GM10248 (cell line): ENCODE measurements at places on chromosomes 6 and 20.

- no peak for DNase-seq
Observed at GRCh38 chr20:48828734-48829460, 1.1 kb upstream of the PREX1 start.

DNA sequence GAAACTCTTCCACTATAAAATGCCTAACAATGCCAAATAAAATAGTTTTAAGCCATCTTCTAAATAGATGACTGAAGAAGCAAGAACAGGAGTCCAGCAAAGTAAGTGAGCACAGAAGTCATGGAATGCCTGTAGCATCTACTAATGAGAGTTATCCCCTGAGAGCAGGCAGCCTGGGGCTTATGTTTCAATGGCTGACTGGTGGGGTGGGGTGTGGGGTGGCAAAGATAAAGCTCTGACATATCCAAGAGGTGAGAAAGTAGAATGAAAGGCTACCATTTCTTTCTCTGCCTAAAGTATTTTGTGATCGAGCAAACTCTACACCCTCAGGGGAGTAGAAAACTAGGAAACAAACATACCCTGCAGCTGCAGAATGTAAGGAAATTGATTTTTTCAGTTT lies 348.8 kb downstream of the TFAP2B start:
- DNase-seq: no peak

DNA sequence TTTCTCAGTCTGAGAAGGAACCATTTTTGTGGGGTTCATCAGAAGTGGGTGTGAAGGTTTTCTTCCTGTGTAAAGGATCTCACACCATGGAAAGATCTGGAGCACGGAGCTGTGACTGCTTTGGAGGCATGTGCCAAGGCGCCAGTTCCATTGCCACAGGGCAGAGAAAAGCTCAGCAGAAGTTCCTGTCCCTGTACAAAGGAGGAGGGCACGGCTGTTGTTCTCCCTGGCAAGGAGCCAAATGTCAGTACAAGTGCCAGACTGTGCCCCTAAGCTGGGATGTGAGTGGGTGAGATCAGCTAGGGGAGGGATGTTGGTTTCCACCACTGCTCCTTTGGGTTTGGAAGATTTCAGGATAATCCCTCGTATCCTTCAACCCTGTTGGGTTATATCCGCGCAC lies 117.3 kb downstream of the CRYBG1 start:
- DNase-seq: no peak

DNA sequence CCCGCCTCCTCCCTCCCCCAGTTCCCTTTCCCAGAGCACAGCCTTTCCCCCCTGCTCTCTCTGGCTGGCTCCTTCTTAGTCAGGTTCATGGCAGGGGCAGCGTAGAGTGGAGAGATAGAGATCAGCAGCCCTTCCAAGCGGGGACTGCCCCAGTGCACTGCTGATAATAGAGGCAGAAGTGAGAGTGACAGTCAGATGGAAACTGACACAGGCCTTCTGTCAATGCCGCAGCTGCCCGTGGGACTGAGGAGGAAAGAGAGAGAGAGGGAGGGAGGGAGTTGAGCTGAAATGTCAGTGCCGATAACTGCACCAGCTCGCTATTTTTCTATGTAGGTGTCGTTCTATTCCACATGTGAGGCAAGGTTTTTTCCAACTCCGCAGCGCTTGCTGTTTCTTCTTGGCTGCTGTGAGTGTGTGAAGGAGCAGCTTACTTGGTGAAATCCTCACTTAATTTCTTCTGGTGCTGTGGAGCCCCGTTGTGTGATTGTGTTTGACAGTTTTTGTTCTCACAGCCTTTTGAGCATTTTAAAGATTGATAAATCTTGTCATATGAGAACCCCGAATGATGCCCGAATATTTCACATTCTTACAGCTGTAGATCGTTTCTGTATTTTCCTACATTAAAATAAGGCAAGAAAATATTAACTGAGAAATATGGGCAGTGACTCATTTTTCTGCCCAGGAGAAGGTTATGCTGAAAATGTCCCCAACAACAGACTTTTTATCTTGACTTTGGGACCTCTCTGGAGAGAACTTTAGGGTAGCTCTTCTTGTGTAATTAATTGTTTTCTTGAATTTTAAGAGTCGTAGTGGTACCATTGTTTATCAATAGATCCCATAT lies 386.4 kb upstream of the MMS22L start:
- DNase-seq: peak; percentile 73

- peak; percentile 67 for DNase-seq
Observed at GRCh38 chr20:51220293-51220706, 197.4 kb upstream of the KCNG1 start.

- DNase-seq: no peak
Observed at GRCh38 chr6:137815692-137816091, 51.4 kb upstream of the TNFAIP3 start.

- no peak for DNase-seq
Observed at GRCh38 chr6:159953091-159953601, 15.7 kb upstream of the IGF2R start.

GRCh38 chr6:33927616-33928015 lies 123.8 kb upstream of the MLN start:
- DNase-seq: no peak

DNA sequence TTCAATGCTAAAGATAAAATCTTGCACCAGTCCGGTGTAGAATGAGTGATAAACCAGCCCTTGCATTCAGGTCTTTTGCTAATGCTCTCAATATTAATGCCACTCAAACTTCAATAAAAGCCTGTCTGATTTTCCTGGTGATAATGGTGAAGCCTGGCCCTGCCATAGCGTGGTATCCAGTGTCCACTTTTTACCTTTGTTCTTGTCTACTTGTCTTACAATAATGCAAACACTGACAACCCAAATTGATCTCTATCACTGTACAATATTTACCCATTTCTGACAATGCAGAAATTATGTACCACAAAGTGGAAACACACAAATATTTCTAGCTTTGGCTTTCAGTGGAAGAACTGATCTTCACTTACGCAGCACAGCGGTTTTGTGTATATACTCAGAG lies 189.1 kb downstream of the ZDHHC14 start:
- no peak for DNase-seq

DNA sequence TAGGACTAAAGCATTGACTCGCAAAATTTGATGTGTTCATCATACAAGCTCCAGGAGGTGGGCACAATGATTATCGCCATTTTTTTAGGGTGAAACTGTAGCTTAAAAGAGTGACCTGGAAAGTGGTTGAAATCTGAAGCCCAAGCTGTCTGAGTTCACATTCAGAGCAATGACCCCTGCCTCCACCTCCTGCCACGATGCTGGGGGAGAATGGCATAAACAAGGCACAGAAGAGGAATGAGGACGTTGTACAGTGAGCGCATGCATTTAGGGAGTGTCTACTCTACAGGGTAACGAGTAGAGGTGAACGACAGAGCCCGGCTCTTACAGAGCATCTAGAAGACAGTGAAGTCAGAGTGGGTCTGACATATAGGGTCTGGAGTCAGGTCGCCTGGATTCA lies 37.2 kb downstream of the CNKSR3 start:
- DNase-seq: no peak

- no peak for DNase-seq
Observed at GRCh38 chr6:100296810-100297544, 167.7 kb downstream of the SIM1 start.
